ENCODE measurements at places on chromosomes 2 and 18.

GRCh38 chr2:41662461-41662860 lies 385.4 kb upstream of the PKDCC start:
- DNase-seq: no peak

DNA sequence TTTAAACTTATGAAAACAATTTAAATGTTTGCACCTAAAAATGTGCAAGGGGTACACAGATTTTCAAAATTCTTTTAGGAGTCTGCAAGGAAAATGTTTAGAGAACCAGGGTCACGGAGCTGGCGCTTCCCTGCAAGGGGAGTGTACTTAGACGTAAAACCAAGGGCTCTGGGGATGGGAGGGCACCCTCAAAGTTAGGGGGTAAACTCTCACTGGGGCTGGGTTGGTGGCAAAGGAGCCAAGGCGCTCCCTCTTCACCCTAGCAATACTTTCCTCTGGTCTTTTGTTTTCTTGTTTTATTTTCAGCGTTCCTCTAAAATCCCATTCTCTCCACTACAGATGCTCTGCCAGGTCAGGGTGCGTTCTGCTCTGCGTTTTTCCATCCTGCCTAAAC lies 20.0 kb downstream of the TMEM247 start:
- DNase-seq: no peak

DNA sequence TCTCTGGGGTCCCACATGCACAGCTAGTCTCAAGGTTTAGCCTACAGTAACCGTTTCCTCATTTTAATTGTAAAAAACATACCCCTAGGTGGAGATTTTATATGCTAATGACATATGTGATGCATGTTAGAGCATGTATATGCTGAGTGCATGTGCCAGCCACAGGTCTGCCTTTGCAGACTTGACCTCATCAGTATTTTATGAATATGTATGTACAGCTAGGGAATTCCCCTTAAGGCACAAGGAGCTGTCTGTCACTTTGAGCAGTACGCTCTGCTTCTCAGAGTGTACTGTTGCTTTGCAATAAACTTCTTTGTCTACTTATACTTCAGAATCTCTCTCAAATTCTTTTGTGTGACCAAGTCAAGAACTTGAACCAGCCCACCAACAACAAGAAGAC lies 131.2 kb upstream of the ERBB4 start:
- no peak for DNase-seq

- no peak for DNase-seq
These were observed 899.7 kb upstream of the CDH2 start for GRCh38 chr18:29076645-29077044.

GRCh38 chr2:38959466-38959865 lies 69.8 kb downstream of the ARHGEF33 start:
- no peak for DNase-seq

- DNase-seq: no peak
These were observed 190.4 kb upstream of the CCDC150 start for GRCh38 chr2:196449083-196449482.

GRCh38 chr2:119112770-119113488 lies 45.6 kb downstream of the C1QL2 start:
- no peak for DNase-seq

DNA sequence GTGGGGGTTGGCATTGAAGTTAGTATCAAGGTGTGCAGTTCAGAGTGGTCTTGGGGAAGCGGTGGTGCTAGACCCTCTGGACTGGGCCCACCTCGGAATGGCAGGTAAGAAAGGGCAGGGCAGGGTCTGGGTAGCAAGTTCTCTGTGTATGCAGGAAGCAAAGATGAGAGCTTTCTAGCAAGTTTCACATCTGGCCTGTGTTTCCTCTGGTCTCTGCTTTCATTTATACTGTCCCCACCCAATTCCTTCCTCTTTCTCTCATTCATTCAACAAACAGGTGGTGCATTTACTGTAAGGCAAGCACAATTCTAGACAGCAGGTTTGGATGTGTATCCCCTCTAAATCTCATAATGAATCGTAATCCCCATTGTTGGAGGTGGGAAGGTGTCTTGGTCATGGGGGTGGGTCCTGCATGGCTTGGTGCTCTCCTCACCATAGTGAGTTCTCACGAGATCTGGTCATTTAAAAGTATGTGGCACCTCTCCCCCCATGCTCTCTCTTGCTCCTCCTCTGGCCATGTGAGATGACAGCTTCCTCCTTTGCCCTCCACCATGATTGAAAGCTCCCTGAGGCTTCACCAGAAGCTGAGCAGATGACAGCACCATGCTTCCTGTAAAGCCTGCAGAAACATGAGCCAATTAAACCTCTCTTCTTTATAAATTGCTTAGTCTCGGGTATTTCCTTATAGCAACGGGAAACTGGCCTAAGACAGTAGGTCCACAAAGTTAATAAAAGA lies 51.8 kb downstream of the PKDCC start:
- DNase-seq: no peak
